Hair follicular keratinocyte (primary cell): ENCODE measurements at places on chromosomes 3 and 15. TPM values are rescaled to one million over a fixed set of nuclear protein-coding genes. Genes with fewer than 3 reads are reported as not detected.

Gene MCF2L2
- 0.04 and 0.55 TPM in 2 replicates for total RNA-seq

Gene BFSP2
- not detected in 2 replicates for total RNA-seq

Gene PXYLP1
- total RNA-seq: 3.7 and 13.2 TPM in 2 replicates

Gene C2CD4A
- total RNA-seq: not detected in 2 replicates

Gene NMNAT3
- total RNA-seq: 0.62 and 4.0 TPM in 2 replicates

Gene SYNPR
- not detected in 2 replicates for total RNA-seq

Gene VGLL3
- 0.62 and 0.65 TPM in 2 replicates for total RNA-seq

Gene LRRC34
- 2.3 and 10.3 TPM in 2 replicates for total RNA-seq

Gene EIF4E3
- 1.4 and 3.0 TPM in 2 replicates for total RNA-seq

Gene CDHR4
- total RNA-seq: not detected in 2 replicates

Gene TF
- 0.27 TPM in 1 of 2 replicates, not detected in the other for total RNA-seq

Gene FOXB1
- not detected in 2 replicates for total RNA-seq

Gene ANKRD63
- not detected in 2 replicates for total RNA-seq

Gene SPINT1
- 210 and 272 TPM in 2 replicates for total RNA-seq

Gene RHCG
- total RNA-seq: 15.5 and 22.8 TPM in 2 replicates

Gene ANKRD34C
- total RNA-seq: not detected in 2 replicates

Gene IMPG2
- 0.04 TPM in 1 of 2 replicates, not detected in the other for total RNA-seq

Gene ITIH1
- not detected in 2 replicates for total RNA-seq

Gene CLEC3B
- total RNA-seq: not detected in 2 replicates

Gene FBXW12
- total RNA-seq: not detected in 2 replicates

Gene CRELD1
- 23.1 and 59.0 TPM in 2 replicates for total RNA-seq

Gene IGSF11
- total RNA-seq: not detected in 2 replicates

Gene FETUB
- not detected in 2 replicates for total RNA-seq

Gene ECE2
- total RNA-seq: not detected in 2 replicates

Gene CHST13
- total RNA-seq: not detected in 2 replicates

Gene LRRIQ4
- not detected in 2 replicates for total RNA-seq

Gene SLC38A3
- not detected in 2 replicates for total RNA-seq

Gene DUOX1
- 14.2 and 22.7 TPM in 2 replicates for total RNA-seq

Gene MCCC1
- total RNA-seq: 6.6 and 7.9 TPM in 2 replicates
